A172 (cell line): ENCODE measurements at places on chromosomes 5 and 9. TPM values are rescaled to one million over a fixed set of nuclear protein-coding genes. Genes with fewer than 3 reads are reported as not detected.

DNA sequence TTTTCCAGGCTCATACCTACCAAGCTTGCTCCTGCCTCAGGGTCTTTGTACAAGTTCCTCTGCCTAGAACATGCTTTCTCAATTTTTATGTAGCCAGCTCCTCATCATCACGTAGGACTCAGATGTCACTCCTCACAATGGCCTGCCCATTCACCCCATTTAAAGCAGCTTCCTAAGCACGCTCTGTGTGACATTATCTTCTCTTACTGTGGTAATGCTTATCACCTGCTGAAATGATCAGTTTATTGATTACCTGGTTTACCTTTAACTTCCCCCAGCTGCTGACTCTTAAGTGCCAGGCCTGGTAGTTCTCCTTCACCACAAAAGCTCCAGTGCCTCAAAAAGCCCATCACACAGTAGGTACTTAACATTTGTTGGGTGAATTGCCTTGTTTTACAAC lies 13.6 kb downstream of the FUBP3 start:
- no peak for DNase-seq

GRCh38 chr5:95718203-95718602 lies 12.9 kb upstream of the RHOBTB3 start:
- DNase-seq: no peak

- DNase-seq: peak; percentile 34
Observed at GRCh38 chr9:8558176-8558575, 758.6 kb upstream of the DMAC1 start.

The CPLANE1 gene
- total RNA-seq: 22.5 and 24.6 TPM in 2 replicates

The STK32A gene
- 0.17 and 0.57 TPM in 2 replicates for total RNA-seq

DNA sequence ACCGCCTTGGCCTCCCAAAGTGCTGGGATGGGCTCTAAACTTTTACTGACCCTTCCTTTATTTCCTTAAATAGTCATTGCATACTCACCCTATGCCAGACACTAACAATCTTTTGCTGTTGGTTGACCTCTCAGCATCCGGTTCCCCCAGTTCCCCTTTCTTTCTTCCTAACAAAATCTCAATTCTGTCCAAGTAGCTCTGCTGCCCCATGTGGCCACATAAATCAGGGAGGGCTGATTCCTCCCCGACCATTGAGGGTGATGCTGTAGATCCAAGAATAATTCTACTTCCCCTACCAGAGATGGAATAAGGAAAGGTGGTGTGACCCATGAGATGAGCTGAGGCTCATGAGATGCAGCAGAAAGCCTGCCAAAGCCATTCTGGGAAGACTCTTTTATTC lies 315.3 kb upstream of the MSX2 start:
- DNase-seq: no peak

GRCh38 chr5:77355751-77356150 lies 136.4 kb downstream of the WDR41 start:
- no peak for DNase-seq
